ENCODE measurements at places on chromosomes 12 and 14.

- no peak for DNase-seq
Measured at GRCh38 chr14:28754209-28754985, 12.2 kb upstream of the FOXG1 start.

DNA sequence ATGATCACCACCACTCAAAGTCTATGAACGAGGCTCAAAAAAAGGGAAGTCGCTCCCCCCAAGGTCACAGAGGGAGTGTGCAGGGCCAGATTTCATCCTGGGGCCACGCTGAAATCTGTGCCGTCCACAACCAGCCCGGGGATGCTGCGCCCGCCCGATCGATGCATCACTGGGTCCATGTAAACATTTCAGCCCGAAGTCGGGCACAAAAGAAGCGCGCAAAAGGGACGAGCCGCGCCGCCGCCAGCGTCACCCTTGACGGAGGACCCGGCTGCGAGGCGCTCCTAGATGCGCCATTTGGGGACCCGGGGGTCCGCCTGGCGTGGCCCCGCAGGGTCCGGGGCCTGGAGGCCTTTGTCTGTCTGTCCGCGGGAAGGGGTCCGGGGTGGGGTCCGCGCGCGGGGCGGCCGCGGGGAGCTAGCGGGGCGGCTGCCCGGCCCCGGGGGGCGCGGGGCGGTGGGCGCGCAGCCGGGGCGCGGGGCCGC lies 503 bp downstream of the FBXO21 start:
- DNase-seq = no peak

- no peak for DNase-seq
Measured at GRCh38 chr14:73207615-73208014, 29.7 kb upstream of the PAPLN start.

GRCh38 chr14:81127785-81128184 lies 93.0 kb downstream of the GTF2A1 start:
- no peak for DNase-seq

- DNase-seq = no peak
Measured at GRCh38 chr12:67757651-67758050, 109.1 kb downstream of the DYRK2 start.

DNA sequence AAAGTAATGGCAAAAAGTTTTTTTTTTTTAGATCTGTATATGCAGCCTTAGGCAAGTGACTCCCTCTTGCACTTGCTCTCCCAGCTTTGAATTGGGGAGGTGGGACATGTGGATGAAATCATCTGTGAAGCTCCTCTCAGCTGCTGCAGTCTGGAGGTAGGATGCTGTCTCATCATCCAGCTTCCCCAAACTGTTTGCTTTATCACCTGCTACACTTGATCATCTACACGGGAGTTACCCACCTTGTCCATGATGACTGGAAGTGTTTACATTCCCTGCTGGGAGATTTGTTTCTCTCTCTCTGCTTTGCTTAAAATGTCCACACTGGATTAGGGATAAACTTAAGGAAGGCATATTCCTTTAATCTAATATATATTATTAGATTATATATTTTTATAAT lies 8.5 kb upstream of the FGF23 start:
- no peak for DNase-seq

DNA sequence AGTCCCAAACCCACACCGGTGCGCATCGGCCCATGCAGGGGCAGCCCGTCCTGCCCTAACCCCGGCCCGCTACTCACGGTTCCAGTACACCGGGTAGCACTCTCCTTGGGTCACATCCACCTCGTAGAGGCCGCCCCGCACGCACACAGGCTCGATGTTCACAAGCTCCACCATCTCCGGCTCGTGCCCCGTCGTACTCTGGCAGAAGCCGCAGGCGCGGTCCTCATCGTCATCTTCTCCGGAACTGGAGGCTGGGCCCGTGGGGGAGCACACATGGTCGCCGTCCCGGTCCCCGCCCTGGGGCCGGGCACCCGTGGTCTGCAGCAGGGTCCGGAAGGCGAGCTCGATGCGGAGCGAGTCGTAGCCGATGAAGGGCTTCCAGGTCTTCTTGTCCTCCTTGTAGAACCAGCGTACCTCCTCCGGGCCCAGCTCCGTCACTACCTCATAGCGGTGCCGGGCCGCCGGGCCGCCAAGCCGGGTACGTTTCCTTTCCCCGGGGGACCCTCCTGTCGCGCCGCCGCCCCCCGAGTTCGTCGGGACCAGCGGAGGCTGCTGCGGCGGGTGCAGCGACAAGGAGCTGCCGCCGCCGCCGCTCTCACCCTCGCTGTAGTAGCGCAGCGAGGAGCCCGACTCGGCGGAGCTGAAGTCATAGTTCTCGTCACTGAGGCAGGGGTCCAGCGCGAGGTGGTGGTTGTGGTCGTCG lies 788 bp downstream of the DDHD1 start:
- DNase-seq = peak; percentile 57

- DNase-seq = no peak
Measured at GRCh38 chr14:102751088-102751487, 26.2 kb upstream of the TRAF3 start.

- no peak for DNase-seq
Measured at GRCh38 chr14:65444230-65444629, 31.7 kb downstream of the FUT8 start.

- no peak for DNase-seq
Measured at GRCh38 chr12:131862994-131863710, 31.3 kb upstream of the ULK1 start.

DNA sequence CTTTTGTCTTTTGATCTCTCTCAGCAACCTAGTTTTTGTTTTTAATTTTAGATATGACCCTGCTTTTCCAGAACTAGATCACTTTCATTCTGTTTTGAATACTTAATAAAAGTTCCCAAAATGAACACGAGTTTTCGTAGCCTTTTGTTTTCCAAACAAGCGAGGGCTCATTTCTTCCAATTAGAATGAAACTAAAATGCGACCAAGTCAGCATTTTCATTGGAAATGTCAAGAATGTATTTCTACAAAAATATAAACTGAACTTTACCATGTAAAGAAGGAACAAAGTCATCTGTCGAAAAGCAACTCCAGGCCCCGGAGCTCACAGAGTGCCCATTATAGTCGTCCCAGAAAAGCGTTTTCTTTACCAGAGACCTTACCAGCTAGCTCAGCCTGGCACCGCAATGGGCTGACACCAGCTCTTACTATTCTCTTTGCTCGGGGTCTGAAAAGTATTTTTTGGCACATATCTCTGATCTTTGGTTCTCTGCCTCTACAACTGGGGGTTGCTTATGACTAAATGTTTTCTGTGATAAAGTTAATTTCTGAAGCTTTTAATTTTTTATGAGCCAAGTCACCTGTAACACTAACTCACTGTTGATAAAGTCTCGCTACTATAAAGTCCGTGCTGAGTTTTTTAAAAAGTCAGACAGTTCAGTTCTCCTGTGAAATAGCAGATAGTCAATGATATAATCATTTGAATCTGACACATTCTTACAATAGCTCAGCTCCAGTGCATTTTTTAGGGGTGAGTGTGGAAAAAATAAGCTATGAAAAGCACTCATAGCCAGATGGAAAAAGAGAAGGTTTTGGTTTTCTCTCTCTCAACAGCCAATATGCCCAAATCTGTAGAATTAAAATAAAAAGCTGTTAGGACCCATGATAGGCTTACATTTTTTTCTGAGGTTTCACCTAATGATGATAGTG lies 43.4 kb downstream of the SAMD4A start:
- DNase-seq = no peak

- no peak for DNase-seq
Measured at GRCh38 chr12:54384591-54385041, at the start of gene ZNF385A. Gene ZNF385A (minus strand): TSS chr12:54384733. CDS start chr12:54384514, 219 bp downstream.

DNA sequence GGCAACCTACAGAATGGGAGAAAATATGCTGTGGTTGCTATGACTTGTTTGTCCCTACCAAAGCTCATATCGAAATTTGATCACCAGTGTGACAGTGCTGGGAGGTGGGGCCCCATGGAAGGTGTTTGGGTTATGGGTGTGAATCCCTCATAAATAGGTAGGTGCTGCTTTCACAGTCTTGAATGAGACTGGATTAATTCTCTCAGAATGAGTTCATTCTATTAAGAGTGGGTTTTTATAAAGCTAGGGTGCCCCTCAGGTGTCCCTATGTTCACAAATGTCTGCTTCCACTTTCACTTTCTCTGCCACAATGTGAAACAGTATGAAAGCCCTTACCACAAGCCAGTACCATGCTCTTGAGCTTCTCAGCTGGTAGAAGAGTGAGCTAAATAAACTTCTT lies 133.5 kb downstream of the CPNE8 start:
- DNase-seq = peak; percentile 30

DNA sequence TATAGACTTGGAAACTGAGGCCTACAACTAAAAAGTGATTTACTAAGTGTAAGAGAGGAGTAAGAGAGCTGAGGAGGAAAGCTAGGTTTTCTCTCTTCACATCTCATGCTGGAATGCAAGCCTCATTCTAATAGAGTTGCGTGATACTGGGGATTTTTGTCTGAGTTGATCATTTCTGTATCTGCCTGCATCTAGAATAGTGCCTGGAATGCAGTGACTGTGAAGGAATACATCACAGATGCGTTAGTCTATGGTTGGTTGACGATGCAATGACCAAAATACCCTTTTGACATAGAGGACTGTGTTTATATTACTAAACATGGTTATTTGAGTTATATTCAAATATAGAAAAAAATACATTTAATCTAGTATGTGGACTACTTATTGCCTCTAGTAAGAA lies 9.2 kb upstream of the TMEM117 start:
- DNase-seq = no peak

GRCh38 chr14:54908190-54908589 lies 5.6 kb upstream of the GCH1 start:
- no peak for DNase-seq

DNA sequence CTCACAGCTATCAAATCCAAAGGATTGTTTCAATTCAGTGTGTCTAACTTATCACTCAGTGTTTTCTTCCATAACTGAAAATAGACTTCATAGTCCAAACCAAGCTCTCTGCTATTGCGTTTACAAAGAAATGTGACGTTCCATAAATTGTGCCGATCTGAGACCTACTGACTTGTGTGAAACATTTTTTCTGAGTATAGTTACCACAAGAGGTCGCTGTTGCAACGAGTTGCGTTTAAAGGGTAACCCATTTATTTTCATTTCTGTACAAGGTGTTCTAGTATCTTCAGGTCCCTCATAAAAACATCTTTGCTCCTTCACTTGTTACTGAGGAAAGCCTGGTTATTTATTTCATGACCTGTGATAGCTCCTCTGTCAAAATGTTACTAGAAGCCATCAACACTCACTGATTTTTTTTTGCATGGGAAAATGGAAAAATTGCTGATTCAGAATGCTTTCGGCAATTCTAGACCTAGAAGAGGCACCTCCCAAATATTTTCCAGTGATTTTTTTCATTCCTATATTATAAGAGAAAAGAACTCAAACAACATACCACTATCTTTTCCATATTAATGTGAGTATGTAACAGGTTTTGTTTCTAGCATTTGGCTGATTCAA lies 60.9 kb upstream of the OR4E1 start:
- no peak for DNase-seq
